ENCODE measurements at places on chromosomes 5 and 9.

GRCh38 chr5:112062181-112062580 lies 305.2 kb upstream of the NREP start:
- DNase-seq, result no peak

DNA sequence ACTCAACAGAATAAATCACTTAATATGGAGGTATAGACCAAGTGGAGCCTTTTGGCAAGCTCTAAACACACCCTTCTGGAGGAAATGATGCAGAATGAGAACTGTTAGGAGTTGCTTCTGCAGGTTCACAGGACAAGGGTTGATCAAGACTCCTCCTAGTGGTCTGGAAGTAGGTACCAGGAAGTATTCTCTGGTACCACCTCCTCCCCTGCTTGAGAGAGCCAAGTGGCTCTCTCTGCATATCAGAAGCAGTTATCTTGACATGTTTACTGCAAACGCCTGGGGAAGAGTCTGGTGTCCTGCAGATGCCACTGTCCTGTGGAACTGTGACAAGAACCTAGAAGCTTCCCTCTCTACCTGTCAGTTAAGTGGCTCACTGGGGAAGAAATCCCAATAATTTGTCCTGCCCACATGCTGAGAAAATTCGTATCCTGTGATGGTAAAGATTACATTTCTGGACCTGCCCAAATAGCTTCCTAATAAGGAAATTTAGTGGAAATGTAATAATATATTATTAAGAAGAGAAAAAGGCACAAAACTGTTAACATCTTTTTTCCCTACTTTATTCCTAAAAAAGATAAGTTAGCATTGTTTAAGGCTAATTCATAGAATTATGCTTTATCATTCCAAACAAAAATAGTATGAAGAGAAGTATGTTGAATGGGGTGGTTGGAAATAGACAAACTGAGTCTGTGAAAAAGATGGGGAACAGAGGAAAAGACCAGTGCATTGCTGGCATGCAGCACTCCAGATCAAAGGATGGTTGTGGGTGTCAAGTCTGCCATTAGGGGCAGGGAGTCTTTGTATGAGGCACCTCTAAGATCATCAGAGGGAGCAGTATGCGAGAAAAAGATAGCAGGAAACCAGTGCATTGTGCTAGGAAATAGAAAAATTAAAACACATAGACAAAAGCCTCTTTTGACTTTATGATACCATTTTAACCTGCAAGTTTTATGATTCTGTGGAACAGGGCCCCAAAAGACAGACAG lies 118.8 kb downstream of the CDC42SE2 start:
- DNase-seq, result no peak

- DNase-seq, result no peak
Measured at GRCh38 chr5:151895660-151896030, 29.0 kb downstream of the GLRA1 start.

DNA sequence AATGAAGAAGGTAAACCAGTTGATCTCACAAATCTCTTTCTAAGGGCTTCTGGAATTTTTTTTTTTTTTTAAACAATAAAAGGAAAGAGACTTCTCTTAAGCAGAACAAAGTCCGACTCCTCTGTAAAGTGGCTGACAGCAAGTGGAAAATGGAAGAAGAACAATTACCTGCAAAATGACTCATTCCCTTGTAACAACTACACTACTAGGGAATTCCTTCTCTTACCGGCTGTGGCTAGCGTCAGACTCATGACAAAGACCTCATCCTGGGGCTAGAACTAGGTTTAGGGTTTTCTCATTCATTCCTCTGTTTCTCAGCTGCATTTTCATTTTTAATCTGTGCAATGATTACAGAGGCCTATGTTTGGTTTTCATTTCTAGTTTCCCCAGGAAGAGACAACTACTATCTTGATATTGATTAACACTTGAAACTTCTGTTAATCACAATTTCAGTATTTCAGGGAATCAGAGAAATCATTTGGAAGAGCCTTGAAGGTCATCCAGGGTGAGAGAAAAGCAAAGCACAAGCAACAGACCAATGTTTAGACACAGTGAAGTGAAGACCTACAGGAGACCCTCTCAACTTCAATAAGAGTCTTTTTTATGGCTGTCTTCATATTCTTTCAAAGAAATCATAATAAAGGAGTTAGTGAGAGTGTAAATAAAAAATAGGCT lies 437.9 kb downstream of the RAB3C start:
- DNase-seq, result no peak

- DNase-seq, result no peak
Measured at GRCh38 chr5:120405923-120406322, 58.2 kb upstream of the PRR16 start.

- no peak for DNase-seq
Measured at GRCh38 chr5:126172812-126173211, 250.4 kb upstream of the GRAMD2B start.

- DNase-seq, result no peak
Measured at GRCh38 chr5:60649288-60649917, 50.6 kb downstream of the DEPDC1B start.

DNA sequence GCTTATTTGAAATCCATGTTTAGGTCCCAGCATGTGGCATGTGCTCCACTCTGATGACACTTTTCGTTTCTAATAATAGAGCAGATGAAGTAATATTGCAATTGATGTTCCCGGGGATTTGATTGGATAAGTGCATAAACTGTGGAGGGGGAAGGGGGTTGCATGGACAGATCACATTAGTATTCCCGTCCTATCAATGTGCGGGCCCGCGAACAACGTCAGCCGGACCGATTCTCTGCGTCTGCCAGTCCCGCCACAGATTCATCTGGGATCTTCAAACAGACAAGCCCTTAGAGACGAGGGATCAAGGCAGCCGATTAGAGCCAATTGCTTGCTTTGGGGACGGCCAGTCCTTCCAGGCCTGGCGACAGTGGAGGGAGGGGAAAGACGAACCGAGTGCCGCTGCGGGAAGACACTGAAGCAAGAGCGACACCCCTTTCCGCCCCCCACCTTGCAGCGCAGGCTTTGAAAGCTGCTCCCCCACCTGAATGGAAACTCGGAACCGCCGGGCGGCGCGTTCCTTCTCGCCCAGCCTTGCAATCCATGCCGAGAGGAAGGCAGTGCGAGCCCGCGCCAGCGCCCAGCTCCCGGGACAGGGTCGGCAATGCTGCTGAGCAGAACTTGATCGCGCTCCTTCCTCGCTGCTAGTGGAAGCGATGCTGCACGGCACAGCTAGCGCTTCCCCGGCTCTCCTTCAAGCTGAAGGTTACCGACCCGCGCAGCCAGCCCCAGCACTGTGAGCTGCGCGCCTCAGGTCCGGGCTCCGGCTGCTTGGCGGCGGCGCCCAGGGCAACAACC lies at the start of gene RGS7BP:
TSS of gene RGS7BP (plus strand) at position 247 of the 798 bp plus-strand sequence. CDS start 610 bp downstream, outside the sequence.
- no peak for DNase-seq

DNA sequence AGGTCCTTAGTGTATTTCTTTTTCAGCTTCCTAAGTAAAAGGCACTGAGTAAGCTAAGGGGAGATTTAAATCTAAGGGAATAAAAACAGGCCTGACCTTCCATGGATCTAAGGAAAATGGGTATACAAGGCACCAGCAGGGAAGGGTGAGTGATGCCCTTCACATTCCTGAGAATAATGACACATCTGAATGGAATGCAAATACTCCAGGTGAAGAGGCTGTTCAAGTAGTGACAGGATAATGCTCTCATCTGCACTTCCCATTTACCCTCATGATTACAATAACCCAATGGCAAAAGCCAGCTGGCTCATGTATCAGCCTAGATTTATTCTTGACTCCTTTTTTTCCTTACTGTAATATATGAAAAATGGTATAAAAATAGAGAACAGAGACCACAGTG lies 216.2 kb upstream of the ACTBL2 start:
- no peak for DNase-seq

DNA sequence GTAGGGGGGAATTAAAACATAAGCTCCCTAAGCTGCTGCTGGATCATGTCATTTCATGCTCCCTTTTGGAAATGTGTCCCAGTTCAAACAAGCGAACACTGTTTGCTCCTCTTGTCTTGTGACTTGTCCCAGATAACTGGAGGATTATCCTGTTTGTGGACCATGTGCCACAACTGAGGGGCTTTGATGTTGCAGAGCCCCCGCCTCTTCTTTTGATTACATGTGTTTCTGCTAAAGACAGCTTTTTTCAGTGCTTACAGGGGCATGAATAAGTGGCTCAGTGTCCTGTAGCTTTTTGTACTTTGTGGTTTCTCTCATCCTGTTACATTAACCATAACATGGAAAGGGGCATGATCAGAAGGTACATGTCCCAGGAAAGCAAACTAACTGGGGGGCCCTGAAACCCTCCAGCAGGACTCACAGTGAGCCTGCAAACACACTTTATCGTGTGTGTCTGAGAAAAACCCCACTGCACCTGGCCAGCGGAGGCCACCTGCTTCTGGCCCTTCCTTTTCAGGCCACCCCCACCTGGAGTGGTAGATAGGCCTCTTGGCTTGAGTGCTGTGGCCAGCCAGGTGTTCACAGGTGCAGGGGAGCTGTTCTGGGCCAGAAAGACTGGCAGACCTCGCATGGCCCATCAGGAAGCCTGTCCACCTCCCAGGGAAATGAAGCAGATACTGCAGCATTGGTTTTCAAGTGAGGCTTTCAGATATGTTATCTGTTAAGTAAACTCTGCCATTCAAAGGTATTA lies 285.6 kb downstream of the FANCC start:
- DNase-seq, result no peak

DNA sequence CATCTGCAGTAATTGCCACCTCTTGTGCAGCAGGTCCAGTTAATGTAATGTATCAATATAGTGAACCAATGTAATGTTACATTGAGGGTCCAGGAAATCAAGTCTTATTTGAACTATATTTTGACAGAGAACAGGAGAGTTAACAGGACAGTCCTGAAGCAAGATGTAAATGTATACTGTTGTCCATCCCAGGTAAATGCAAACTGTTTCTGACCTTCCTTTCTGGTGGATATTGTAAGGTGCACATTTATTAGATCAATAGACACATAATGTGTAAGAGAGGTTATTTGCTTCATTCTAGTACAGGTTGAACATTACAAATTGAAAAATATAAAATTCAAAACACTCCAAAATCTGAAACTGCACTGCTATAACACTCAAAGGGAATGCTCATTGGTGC lies 23.4 kb upstream of the FBXW11 start:
- no peak for DNase-seq

GRCh38 chr5:141903261-141903660 lies 20.4 kb upstream of the DELE1 start:
- no peak for DNase-seq

DNA sequence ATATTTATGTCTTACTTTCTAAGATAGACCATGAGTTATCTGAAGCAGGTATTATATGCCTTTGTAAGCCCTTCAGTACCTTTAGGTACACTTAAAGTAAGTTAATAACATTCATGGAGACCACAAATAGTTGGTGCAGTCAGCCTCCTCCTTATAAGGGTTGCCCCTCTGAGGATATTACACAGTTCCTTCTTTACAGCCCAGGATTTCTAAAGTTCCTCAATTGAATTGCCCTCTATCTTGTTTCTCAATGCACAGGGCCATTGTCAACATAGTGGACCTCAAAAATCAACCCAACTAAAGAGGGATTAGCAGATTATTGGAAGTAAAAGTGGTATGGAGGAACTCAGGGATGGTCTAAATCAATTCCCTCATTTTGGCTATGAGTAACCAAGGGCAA lies 50.3 kb downstream of the HMHB1 start:
- DNase-seq, result no peak

DNA sequence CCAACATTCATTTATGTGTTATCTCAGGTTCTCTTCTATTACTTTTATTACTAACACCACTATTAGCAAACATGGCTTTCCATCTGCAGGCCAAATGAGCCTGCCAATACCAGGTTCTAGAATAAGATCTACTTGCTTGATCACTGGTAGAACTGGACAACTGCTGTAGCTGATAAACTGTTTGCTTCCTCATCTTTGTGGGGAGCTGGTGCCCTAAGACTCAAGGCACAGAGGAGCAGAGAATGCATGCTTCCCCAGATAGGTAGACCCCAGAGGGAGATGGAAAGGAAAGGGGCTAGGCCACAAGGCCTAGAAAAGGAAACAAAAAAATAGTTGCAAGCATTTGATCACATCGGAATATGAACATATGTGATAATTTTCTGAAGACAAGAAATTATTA lies 30.7 kb upstream of the AUH start:
- DNase-seq, result no peak

DNA sequence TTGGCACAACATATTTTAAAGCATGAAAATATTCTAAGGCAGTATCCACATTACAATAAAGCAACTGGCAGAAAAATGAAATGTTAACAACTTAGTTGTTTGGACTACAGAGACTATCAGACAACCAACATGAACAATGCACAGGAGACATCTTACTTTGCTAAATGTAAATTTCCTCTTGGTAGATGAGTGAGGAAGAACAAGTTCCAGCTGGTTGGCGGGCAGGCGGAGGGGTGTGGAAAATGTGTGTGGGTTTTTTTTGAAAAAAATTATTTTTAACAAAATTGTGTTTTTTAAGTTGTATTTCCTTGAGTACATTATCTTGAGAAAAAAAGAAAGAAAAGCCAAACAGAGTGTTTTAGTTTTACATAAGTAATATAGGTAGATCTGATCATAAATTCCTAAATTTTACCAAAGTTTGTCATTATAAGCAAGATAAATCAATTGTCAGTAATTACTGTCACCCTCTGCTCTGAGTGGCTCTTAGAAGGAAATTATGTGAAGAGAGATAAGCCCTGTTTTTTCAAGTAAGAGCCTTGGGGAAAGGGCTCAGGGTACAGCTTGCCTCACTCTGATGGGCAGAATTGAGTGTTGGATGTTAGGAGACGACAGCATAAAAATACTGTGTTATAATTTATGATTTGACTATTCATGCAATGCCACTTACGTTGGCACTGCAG lies 42.5 kb downstream of the TMEM167A start:
- no peak for DNase-seq

GRCh38 chr5:17373814-17374556 lies 124.0 kb upstream of the TAF11L2 start:
- DNase-seq, result no peak

DNA sequence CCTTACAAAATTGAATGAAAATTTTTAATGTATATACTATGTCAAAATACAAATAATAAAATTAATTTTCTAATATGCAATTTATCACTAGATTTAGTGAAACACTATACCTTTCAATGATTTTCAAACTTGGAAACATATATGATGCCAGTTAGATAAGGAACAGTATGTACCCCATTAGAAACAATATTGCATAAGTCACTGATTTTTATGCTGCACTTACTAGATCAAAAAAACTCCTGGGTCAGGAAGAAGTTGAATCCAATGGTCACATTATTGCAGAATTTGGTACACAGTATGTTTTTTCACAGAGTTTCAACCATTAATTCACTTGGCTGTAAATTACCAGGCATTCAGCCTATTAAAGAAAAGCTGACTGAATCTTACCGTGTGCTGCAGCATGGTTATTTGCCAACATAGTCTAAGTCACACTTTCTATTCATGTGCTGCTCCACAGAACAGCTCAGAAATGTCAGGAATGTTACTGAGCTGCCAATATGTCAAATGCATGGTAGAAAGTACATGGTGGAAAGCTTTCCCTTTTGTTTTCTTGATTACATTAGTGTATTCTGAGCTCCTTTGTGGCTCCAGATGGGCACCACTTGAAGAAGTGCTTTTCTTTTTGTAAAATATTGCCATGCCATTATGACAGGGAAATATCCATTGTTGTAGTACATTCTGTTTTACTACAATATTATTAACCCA lies 9.9 kb upstream of the PRR16 start:
- DNase-seq, result no peak

GRCh38 chr9:126113756-126114408 lies 212.7 kb upstream of the MVB12B start:
- no peak for DNase-seq

All from cortex of kidney (tissue), 1 donor.